Transverse colon (tissue), 4 donors: ENCODE measurements at places on chromosomes 2 and 18.

- no peak for DNase-seq
Measured at GRCh38 chr18:50429207-50429948, 54.5 kb downstream of the SKA1 start.

DNA sequence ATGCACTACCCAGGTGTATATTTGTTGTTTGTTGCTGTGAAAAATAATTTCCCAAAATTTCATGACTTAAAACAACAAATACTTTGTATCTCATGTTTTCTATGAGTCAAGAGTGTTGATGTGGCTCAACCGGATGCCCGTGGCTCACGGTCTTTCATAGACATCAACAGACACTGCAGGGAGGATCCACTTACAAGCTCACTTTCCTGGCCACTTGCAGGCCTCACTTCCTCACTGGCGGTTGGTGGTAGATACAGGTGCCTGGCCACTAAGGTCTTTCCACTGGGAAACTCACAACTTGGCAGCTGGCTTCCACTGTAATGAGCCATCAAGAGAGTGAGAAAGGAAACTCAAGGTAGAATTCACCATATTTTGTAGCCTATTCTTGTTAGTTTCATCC lies 662.9 kb downstream of the IRS1 start:
- no peak for DNase-seq

DNA sequence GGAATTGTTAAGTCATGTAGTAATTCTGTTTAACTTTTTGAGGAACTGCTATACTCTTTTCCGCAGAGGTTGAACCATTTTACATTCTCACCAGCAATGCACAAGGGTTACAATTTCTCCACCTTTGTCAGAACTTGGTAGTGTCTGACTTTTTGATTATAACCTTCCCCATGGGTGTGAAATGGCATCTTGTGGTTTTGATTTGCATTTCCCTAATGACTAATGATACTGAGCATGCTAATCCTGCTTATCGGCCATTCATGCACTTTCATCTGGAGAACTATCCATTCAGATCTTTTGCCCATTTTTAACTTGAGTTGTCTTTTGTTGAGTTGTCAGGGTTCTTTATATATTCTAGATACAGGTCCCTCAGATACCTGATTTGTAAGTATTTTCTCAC lies 47.2 kb downstream of the CYB5A start:
- DNase-seq = no peak

- no peak for DNase-seq
Measured at GRCh38 chr2:199883474-199884212, 27.4 kb upstream of the C2orf69 start.

DNA sequence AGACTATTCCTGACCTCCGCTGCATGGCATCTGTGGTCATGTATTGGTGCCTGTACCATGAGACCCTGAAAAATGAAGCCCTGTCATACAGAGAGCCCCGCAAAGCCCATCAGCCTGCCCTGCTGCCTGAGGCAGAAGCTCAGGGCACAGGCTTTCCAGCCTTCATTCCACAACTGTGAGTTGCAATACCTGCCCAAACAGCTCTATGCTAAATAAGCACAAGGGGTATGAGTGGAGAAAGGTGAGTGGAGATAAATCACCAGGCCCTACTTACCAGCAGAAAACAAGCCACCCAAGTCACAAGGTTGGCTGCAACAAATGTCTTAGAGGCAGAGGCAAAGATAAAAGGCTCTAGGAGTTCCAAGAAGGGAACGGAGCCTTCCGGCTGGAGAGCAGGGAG lies 277.4 kb downstream of the TNS1 start:
- DNase-seq = no peak

DNA sequence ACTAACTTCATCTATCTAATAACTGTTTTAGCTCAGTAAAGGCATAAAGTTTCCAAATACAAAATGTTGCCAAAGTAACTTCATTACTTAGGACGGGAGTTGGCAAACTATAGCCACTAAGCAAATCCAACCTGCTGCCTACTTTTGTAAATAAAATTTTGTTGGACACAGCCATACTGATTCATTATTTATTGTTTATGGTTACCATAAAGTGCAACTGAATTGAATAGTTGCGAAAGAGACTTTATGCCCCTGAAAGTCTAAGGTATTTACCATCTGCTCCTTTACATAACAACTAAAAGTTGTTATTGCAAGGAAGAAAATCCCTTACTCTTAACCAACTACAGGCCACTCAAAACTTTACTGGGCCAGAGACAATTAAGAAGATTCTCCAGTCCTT lies 256.7 kb upstream of the RBBP8 start:
- no peak for DNase-seq

- no peak for DNase-seq
Measured at GRCh38 chr2:70771446-70771845, 3.4 kb upstream of the ADD2 start.

DNA sequence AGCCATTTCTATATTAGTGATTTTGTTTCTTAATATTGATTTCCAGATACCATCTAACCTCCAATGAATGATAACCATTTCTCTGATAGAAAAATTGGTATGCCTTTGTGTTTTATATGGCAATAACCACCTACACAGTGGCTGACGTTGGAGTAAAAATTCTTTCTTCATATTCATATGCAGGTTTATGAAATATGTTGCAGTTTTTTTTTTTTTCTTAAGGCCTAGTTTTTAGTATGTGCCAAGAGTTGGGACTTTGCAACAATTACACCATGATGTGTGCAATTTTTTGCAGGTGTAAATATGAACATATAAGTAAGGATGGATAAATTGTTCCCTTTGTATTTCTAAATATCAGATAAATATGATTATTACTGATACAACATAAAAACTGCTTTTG lies 163.2 kb upstream of the MYO3B start:
- no peak for DNase-seq

GRCh38 chr2:15154297-15154696 lies 406.8 kb downstream of the NBAS start:
- no peak for DNase-seq

- no peak for DNase-seq
Measured at GRCh38 chr2:136239079-136239685, 121.2 kb upstream of the CXCR4 start.

- no peak for DNase-seq
Measured at GRCh38 chr2:160469621-160470204, 23.9 kb downstream of the RBMS1 start.

DNA sequence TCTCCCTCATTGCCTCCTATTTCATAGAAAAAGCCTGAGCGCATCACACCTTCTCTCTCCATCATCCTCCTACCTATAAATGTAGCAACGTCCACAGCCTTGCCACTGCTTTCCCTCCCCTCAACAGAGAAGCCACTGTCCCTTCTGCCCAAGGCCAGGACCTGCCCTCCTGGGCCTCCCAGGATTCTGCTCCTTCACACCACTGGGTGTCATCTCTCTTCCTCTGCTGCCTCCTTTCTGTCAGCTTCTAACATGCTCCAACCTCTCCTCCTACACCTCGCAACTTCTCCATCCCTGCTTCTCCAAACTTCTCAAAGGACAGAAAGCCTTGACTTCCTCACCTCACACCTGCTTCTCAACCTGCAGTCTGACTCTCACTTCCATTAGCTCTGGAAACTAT lies 21.2 kb upstream of the ME2 start:
- no peak for DNase-seq

DNA sequence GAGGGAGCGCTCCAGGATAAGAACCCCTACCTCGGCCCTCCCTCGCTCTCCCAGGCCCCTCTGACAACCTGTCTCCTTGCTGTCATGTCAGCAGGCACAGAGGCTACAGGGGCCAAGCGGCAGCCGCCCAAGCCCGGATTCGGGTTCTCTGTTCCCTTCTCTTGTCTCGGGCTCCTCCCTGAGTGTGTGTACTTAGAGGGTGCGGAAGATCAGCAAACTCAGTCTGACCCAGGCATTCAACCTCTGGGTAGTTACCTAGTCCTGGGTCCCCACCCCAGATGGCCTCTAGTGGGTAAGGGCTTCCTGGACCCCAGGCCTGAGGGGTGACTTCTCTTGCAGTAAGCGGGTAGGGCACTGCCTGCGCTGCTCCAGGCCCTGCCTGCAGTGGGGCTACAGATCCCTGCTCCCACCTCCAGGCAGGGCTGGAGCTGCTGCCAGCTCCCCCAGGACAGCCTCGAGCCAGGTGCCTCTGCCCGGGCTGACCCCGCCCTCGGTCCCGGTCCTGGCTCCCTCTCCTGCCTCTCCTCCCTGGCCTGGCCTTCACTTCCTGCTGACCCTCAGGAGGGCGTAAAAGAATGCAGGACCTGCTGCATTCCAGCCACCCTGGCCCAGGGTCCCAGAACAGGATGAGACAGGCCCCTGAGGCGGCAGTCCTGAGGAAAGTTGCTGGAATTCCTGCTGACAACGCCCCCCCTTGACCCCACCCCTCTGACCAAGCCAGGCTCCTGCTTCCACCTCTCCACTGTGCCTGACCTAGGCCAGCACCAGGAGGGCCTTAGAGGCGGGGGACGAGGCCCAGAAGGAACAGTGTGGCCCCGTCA lies 22.0 kb downstream of the GPC1 start:
- DNase-seq = no peak

DNA sequence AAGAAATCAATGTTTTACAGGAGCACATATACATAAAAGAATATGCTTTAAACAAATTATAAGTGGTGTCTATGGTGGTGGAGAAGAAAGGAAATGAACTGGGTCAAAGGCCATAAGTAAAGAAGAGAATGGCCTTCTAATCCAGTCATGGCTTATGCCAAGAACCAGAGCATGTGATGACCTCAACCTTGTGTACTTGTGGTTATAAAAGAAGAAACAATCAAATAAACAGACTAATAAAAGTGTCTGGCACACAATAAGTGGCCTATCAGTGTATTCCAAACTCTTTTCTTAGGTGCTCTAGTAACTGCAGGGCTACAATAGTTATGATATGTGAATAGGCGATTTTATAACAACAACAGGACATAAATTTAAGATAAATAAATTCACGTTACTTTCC lies 2.6 kb downstream of the SERPINB11 start:
- DNase-seq = no peak

DNA sequence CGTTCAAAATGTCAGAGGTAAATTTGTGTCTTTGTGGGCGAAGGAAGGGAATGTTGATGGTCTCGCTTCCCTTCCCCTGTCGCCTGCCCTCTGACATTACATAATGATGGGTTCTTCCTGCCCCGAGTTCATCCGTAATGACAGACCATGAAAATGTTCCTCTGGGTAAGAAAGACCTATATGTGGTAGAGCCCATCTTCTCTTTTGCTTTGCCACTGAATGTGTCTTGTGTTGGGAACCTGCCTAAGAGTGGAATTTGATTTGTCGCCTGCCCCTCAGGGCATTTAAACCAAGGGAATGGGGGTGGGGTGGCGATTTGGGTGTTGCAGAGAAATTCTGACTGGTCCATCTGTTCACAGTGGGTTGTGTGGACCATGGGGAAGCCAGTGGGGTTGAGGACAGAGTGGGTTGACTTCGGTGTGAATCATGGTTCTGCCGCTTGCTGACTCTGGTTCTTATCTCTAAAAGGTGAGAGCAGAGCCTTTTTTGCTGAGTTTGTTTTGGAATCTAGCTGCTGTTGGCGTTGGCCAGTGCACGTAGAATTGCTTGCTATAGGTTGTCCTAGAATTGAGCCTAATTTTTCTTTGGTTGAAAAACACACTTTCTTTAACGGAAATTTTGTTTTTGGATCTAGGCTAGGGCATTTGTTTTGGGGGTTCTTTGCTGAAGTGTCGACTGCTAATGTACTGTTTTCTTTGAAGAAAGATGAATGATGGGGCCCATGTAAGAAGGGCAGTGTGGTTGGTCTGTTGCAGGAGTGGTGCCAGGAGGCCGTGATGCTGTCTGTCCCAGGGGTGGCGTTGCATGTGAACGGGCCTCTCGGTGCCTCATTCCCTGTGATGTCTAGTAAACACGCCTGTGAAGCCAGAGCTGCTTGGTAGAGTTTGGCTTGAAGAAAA lies 1.3 kb downstream of the INPP4A start:
- no peak for DNase-seq

- DNase-seq = no peak
Measured at GRCh38 chr2:10811517-10811916, 1.1 kb downstream of the PDIA6 start.

GRCh38 chr18:54206447-54206846 lies 18.0 kb downstream of the MBD2 start:
- DNase-seq = no peak

- no peak for DNase-seq
Measured at GRCh38 chr2:189999661-190000060, 62.9 kb downstream of the MSTN start.

- no peak for DNase-seq
Measured at GRCh38 chr2:147026664-147027295, 818.0 kb upstream of the ACVR2A start.

- DNase-seq = peak; percentile 61
Measured at GRCh38 chr2:28408764-28409599, 16.3 kb downstream of the FOSL2 start.

GRCh38 chr2:10326707-10327594 lies 24.2 kb downstream of the HPCAL1 start:
- no peak for DNase-seq

DNA sequence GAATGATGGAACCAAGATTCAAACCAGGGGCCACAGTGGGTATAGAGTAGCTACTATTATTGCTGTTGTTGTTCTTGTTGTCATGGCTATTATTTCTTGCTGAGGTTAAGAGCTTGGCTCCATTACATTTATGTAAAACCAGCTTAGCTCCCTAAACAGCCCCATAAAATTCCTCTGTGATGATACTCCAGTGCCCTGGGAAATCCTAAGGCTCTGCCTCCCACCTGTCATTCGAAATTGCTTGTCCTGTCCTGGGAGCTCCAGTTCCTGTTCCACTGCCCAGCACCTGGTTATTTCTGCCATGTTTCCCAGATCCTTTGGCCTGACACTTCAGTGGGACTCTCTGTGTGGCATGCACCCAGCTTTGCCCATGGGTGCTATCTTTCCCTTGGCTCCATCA lies 27.8 kb upstream of the NCOA1 start:
- DNase-seq = no peak

DNA sequence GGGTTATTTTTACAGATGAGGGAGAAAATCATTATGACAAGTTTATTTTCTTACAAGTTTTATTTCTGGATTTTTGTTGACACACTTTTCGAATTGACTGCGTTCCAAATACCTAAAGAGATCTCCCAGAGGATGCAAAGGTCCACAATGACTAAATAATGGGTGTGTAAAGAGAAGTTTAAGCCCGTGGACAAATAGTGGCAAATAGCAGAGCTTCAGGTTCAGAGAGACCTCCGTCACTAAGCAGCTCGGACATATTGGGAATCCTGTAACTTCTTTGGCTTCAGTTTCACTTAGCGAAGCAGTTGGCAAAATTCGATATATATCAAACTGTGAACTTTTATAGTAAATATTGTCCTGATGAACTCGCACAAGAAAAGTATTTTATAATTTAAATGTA lies 270.5 kb upstream of the KCNJ3 start:
- DNase-seq = no peak

- no peak for DNase-seq
Measured at GRCh38 chr2:113765276-113765675, 8.8 kb upstream of the SLC35F5 start.

GRCh38 chr18:51070545-51070944 lies 40.5 kb downstream of the SMAD4 start:
- no peak for DNase-seq

- DNase-seq = no peak
Measured at GRCh38 chr2:134248913-134249312, 5.0 kb upstream of the MGAT5 start.

GRCh38 chr2:170276925-170277629 lies 99.1 kb downstream of the MYO3B start:
- no peak for DNase-seq

GRCh38 chr2:134375935-134376334 lies 122.1 kb downstream of the MGAT5 start:
- peak; percentile 59 for DNase-seq
